ENCODE measurements at places on chromosomes 1 and 21.

- DNase-seq = no peak
These were observed 585 bp downstream of the GPR3 start for GRCh38 chr1:27392778-27393635.

GRCh38 chr21:46434322-46434958, 24.3 kb upstream of the DIP2A start:
- DNase-seq = no peak

DNA sequence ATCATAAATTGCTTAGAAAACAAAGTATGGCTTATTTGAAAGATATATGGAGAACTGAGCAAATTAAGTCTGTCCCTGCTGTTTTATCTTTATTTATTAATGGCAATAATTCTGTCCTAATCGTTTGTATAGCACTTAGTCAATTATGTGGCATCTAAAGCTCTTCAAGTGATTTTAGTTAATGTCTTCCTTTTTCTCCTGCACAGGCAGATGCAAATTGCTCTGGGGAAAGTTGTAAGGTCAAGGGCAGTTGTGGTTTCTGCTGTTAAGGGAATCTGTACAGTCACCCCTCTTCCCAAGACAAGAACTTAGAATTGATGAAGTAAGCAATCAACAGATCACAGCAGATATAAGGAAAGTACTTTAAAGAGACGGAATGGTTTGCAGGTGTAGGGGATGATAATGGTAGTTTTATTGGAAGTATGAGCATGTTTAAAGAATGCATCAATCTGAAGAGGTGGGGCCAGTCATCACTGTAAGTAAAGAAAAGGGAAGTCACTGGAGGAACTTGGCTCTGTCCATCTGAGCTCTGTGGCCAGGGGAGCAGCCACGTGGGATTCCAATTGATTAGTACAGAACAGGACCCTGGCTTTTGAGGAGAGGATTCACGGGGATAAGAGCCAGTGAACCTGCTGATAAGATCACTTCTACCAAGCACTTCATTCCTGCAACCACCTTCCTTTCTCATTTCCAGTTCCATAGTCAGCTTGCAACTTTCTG, 116.0 kb upstream of the KCNJ6 start:
- no peak for DNase-seq

DNA sequence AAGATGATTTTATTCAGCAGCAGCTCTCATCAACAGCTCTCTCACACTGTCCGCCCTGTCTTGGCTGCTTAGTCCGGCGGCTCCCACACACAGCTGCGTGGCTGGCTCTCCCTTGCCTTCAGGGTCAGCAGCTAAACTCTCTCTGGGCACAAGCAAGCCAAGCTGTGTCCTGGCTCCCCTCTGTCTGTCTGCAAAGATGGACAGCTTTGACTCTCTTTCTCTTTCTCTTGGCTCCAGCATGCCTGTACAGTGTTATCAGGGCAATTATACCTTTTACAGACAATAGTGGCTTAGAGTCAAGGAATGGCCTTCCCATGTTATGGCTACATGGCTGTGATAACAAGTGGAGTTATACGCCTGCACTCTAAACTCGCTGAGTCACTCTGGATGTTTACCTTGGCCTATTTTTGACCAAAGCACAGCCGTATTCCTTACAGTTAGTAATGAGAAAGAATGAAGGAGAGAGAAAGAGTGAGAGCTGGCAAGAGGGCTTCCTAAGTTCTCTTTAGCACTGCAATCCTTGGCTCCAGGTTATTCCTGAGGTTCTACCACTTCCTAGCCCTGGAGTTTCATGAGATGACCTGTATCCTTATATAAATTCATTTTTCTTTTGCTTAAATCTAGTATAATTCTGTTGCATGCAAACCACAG, 59.9 kb upstream of the ZSWIM5 start:
- peak; percentile 52 for DNase-seq

DNA sequence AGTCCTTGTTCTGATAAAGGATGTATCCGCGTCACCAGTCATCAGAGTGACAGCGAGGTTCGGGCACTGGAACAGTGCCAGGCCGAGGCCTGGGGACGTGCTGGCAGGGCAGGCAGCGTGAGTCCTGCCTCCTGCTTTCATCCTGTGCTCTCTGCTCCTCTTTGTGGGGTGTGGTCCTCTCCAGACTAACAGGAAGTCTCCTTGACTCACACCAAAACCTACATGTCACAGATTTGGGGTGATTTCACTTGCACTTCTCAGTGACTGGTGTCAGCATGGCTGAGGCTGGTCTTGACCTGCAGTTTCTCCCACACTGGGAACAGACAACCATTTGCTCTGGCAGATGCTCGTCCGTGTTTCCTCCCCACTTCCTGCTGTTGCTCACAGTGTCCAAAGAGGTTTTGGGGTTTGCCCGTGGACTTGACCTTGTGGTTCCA, 8.8 kb upstream of the NLRP3 start:
- no peak for DNase-seq

DNA sequence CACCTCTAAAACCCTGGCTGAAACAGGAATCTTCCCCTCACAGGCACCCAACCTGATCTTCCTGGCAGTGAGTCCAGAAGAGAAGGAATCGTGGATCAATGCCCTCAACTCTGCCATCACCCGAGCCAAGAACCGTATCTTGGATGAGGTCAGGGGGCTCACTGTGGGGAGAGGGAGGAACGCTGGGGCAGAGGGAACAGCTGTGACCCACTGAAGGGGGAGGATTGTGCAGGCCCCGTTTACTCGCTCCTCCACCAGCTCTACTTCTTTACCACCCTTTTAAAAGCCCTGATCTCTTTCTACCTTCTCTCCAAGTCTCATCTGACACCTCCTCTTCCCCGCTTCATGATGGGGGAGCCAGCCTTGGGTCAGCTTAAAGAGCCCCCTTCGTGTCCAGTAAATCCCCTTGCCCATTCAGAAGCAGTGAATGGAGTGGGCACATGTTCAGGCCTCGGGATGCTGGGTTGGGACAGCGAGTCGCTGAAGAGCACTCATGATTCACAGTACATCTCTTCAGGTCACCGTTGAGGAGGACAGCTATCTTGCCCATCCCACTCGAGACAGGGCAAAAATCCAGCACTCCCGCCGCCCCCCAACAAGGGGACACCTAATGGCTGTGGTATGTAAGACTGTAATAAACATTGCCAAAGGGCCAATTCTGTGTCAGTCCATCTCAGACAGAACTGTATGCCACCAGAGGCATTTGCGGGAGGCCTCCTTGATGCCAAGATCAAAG, 7.3 kb downstream of the PLEKHO1 start:
- DNase-seq = no peak

GRCh38 chr1:206908038-206908437, 10.8 kb downstream of the IL24 start:
- DNase-seq = no peak

GRCh38 chr1:116986421-116987255, 14.9 kb upstream of the CD101 start:
- no peak for DNase-seq

DNA sequence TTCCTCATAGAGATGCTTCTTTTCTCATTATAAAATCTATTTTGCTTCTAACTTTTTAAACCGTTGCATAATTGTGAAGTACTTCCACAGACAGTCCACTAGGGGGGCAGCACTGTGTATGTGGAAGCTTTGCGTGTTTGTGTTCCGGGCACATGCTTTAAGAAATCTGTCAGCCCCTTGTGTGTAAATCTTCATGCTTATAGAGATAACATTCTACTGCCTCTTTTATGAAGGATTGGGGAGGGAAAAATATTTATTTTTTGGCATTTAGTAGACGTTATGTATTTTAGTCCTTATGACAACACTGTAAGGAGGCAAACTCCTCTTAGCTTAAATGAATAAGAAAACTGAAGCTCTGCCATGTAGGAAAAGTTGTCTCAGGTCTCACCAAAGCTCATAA, 157.3 kb upstream of the PTGFR start:
- DNase-seq = no peak

DNA sequence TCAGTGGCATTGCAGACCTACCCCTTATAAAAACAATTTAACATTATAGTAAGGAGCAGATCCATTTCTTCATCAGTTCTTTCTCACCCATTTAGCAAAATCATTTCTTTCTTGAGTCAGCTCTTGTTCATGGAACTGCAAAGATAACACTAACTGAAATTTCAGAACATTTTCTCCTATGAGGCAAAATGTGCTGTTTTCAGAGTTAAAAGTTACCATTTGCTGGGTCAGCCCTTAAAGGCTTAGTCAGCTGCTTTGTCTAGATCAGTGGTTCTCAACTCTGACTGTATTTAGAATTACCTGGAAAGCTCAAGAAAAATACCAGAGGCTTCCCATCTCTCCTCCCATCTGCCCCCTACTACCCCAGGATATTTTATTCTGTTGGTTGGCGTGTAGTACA, 12.2 kb downstream of the METTL13 start:
- no peak for DNase-seq

DNA sequence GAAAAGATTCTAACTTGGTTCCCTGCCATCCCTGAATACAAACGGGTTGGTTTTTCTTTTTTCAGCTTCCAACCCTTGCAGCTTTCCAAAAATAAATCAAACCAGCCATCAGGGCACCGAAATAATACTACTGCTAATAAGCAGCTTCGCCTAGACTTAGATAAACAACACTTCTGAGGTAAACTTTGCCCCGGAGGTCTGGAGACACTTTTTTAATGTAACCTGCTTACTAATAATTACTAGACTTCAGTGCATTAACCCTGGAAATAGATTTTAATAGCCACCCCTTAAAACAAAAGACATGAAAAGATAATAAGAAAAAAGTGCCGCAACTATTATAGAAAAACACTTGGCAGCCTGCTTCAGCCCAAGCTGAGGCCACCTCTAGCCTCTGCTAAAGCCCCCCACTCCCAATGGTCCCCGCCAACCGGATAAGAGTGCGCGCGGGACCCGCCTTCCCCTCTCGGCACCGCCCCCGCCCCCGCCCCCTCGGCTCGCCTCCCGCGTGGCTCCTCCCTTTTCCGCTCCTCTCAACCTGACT, 405 bp upstream of the GADD45A start:
- no peak for DNase-seq

- DNase-seq = no peak
These were observed 3.0 kb downstream of the GPR61 start for GRCh38 chr1:109542657-109543056.

DNA sequence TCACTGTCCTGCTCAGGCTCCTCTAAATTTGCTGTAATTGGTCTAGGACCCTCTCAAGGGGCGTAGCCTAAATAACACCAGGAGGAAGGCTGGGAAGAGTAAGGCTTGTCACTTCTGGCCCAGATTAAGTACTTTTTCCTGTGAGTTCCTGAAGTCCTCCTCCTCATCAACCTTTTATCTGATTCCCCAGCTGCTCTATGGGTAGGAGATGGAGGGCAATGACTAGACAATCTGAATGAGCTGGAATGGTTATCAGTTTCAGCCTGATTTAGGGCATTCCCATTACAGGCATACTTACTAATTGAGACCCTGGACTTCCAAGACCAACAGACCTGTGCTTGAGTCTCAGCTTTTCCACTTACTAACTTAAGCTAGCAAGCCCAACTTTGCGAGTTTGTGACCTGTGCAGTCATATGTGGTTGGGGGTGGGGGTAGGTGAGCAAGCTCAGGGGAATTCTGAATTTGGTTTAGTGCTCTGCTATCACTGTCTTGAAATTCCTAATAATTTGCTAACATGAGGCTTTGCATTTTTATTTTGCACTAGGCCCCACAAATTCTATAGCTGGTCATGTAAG, 18.0 kb upstream of the FGGY start:
- no peak for DNase-seq

GRCh38 chr1:156464825-156465452, 35.6 kb downstream of the MEF2D start:
- DNase-seq = no peak

DNA sequence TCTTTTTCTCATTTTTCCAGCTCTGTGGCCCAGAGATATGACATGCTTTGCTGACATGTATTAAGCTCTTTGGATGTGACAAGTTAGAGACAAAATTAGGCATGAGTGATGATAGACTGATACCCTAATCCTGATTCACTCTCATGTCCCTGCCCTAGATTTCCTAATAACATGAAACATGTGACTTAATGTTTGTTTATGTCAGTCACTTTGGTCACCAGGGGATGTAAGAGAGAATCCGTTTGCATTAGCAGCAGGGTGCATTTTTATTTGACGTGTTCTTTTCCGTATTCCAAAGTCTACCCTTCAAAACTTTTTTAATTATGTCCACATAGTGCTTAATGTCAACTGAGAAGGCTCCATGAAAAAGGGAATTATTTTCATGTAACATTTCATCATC, 192.4 kb downstream of the HMCN1 start:
- peak; percentile 78 for DNase-seq

DNA sequence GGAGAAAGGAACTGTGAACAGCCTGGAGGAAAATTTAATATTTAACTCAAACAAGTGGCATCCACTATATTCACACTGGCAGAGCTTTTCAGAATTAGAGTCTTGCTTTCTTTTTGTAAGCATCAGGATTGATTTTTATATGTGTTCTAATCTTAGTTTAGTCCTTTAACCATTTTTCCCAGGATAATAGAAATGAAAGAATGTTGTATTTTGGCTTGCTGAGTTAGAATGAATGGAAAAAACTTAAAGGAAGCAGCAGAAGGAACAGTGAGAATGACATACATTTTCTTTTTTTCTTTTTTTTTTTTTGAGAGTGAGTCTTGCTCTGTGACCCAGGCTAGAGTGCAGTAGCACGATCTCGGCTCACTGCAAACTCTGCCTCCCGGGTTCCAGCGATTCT, 53.0 kb downstream of the ZC3H11B start:
- no peak for DNase-seq

- DNase-seq = no peak
These were observed 9.4 kb upstream of the BARHL2 start for GRCh38 chr1:90726425-90726985.

DNA sequence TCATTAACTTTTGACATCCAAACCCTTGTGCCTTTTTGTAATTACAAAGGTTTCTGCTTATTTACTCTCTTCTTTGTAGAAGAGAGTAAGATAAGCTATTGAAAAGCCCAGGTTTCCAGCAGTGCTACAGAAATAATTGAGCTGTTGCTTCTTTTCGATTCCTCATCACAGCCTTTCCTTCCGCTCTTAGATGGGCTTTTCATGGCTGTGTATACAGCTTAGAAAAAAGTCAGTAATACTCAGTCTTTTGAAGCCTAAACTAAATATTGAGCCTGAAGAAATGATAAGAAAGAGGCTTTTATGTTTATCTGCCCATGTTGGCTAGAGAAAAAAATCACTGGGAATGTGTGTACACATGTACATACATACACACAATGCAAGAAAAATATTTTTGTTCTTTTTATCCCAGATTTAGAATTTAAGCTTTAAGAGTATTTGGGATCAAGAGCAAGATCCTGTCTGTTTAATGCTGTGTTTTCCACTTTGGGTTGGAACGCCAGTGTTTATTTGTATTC, 172.4 kb downstream of the VPS13D start:
- no peak for DNase-seq

GRCh38 chr1:194477908-194478307, 1291.5 kb upstream of the B3GALT2 start:
- DNase-seq = no peak

- no peak for DNase-seq
These were observed 62.4 kb downstream of the MAP3K21 start for GRCh38 chr1:233389893-233390292.

DNA sequence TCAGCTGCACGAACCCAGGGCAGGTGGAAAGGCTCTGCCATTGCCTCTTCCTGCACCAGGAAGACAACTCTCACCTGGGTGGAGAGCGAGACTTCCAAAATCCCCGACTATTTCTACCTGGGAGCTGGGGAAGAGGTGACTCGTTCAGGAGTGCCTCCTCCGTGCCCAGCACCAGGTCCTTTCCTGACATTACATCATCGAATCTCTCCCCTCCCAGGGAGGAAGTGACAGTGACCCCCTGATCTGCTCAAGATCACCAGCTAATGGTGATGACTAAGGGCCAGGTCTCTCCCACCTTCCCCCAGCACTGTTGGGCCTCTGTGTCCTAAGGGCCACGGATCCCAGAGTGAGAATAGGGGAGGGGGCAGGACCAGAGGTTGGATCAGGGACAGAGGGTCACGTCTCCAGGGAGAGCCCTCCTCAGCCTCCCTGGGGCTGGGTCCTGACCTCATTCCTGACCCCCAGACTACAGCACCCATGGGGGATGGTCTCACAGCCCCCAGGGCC, 6.8 kb downstream of the MEGF6 start:
- no peak for DNase-seq
